ENCODE measurements at places on chromosomes 16 and 17.

DNA sequence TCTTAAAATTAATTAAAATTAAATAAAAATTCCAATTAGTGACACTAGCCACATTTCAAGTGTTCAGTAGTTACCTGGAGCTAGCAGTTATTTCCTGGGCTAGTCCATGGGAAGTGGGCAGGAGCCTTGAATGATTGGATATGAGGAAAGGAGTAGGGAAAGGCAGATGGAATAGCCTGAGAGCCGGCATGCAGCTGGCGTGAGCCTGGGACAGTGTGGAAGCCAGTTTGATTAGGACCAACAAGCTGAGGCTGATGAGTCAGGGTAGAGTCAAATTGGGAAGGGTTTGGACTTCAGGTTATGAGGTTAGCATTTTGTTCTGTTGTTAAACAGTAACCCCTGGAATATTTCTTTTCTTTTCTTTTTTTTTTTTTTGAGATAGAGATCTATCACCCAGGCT lies 15.3 kb upstream of the GNA13 start:
- no peak for DNase-seq

- no peak for DNase-seq
Measured at GRCh38 chr17:76994237-76994637, 126.0 kb downstream of the MGAT5B start.

DNA sequence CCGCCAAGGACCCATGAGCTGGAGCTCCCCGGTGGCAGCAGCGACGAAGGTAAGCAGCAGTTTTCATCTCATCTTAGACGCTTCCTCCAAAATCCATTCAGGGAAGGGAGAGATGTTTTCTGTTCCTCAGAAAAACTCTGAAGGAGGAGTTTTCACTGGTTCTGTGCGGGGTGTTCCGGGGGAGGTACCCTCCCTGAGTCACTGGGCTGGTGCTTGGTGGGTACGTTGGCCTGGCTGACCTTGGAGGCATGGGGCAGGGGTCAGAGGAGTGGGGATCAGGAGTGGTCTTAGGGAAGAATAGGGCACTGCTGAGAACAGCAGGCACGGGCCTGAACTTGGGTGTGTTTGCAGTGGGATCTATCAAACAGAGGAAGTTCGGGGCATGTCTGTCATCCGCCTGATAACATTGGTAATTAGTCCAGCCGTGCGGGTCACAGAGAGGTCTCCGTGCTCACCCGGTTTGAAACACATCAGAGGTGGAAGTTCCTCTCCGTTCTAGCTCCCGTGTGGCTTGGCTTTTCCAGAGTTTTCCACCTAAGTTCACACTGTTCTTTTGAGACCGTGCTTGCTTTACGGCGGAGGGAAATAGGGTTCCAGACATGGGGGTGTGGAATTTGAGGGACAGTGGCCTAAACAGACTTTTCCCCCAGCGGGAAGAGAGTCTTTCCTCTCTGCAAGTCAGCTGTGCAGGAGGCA lies 59.6 kb upstream of the CIBAR2 start:
- DNase-seq, result no peak

DNA sequence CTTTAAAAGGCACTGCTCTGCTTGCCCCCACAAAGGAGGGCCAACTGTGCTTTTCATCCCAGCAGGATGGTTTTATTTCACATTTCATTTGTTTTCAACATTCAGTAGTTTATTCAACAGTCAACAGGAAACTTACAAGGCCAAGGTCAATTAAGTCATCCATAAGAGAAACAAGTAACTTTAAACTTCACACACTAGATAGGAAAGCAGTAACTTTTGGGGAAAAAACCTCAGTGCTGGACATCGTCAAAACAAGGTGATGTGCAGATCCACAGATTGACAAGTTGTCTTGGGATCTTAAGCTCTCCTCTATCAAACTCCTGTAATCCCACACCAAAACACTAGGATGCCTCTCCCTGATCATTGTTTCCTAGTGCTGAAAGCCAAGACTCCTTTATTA lies 18.5 kb downstream of the NFE2L1 start:
- DNase-seq, result no peak

- DNase-seq, result no peak
Measured at GRCh38 chr17:46009681-46010596, 10.9 kb downstream of the STH start.

- DNase-seq, result no peak
Measured at GRCh38 chr16:76856112-76856511, 334.9 kb upstream of the MON1B start.

DNA sequence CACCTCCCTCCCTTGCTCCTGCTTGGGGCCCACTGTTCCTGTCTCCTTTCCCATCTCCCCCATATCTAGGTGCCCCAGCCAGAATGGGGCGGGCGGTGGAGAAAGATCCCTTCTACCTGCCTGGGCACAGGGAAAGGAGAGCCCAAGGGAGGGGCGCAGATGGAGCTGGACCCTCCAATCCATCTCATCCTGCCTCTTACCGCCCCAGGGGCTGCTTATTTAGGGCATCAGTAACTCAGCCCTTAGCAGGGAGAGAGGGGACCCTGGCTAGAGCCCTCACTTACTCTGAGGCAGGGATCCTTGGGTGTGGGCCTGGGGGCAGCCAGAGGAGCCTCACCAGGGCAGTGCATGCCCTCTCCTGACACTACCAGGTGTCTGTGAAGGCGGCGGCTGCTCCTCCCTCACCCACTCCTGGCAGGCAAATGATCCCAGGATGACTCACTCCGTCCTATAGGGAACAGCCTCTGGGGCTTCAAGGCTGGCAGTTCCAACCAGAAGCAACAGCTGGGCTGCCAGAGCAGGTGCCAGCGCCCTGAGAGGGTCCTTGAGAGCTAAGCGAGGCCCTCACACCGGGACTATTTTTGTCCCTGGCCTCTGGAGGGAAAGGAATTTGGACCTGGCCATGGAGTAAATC lies 16.3 kb upstream of the BCAR1 start:
- DNase-seq, result peak; percentile 81
